Transverse colon (tissue), 4 donors: ENCODE measurements at places on chromosomes 1 and 21.

- DNase-seq = no peak
These were observed 36.0 kb downstream of the CNIH4 start for GRCh38 chr1:224392411-224393249.

DNA sequence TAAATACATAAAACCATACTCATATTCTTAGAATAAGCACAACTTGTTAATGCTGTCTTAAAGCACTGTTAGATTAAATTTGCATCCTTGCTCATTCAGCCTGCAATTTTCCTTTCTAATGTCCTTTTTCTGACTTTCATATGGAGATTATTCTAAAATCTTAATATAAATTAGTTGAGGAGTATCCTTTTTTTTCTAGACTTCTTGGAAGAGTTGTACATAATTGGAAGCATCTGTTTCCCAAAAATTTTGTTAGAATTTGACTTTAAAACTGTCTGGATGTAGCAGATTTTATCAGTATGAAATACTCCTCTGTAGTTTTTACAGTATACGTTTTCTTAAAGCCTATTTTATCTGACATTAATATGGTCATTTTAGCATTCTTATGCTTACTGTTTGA is 9.7 kb downstream of the KIFAP3 start:
- no peak for DNase-seq

- peak; percentile 78 for DNase-seq
These were observed 7.0 kb downstream of the TMEM63A start for GRCh38 chr1:225875044-225875815.

- DNase-seq = no peak
These were observed 90.2 kb downstream of the SDCCAG8 start for GRCh38 chr1:243346016-243346415.

DNA sequence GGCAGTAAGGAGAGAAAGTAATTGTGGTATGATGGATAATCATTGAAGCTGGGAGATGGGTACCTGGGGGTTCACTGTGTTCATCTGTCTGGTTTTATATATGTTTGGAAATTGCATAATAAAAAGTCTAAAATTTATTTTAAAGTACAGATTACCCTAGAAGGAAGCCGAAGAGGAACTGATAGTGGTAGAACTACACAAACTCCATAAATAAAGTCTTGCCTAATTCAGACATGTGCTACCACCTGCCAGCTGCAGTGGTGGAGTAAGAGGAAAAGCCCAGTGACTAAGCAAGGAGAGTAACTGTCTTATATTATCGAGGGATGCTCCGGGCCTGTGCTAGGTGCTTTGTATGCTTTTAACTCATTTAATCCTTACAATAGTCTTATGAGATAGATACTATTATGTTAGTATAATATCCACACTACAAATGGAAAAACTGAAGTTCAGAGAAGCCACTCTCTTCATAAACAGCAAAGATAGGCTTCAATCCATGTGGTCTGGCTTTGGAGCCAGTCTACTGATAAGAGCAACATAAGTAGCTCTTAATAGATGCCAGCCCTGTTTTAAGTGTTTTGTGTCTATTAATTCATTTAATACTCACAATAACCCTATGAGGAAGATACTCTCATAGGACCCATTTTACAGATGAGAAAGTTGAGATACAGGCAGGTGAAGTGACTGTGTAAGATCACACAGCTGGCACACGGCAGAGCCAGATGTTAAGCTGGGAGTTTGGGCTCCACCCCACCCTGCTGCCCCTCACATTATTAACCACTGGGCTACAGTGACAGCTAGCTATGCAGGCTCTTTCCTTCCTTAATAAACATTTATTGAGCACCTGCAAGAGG is 56.8 kb upstream of the HNRNPU start:
- DNase-seq = no peak

DNA sequence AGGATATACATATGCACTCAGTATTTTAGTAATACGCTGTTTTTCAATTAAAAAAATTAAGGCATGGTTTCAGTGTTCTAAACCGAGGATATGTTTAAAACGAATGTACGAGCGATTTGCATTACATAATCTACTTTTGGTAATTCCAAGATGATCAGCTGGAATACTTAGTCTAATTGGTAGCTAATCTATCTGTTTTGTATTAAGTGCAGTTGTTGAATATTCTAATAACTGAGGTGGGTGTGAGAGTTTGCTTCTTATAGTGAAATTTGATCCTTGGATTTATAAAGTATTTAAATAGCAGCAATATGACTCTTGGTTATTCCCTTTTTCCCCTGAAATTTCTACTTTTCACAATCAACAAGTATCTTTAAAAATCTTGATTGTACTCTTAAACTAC is 1.3 kb downstream of the RNF2 start:
- no peak for DNase-seq

GRCh38 chr1:1309251-1310108 is 1.1 kb downstream of the PUSL1 start:
- DNase-seq = peak; percentile 57

DNA sequence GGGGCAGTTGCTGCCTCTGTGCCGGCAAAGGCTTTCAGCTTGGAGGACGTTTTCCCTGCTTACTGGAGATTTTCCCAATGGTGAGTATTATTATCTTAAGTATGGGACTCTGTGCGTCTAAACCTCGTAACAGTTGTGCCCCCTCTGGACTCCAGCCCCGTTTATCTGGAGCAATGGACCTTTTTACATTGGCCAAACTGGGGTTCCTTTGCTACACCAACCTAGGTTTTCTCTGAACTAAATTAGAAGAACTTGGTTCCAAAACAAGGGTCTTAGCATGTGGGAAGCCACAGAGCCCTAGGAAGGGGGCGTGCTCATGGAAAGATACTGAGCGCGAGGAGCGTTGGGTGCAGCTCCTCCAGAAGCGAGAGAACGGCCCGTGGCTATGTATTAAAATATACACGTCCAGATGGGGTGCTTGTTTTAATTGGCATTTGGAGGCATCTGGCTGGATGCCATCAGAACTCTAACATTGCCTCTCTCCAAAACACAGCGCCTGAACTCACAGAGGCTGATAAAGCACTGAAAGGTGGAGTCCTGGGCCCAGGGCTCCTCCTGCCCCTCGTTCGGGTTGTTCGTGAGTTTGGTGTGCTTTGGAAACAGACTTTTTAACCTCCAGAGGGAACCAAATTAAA is 28.4 kb downstream of the POFUT2 start:
- DNase-seq = no peak

- DNase-seq = no peak
These were observed 39.6 kb downstream of the KCTD3 start for GRCh38 chr1:215606564-215607168.

DNA sequence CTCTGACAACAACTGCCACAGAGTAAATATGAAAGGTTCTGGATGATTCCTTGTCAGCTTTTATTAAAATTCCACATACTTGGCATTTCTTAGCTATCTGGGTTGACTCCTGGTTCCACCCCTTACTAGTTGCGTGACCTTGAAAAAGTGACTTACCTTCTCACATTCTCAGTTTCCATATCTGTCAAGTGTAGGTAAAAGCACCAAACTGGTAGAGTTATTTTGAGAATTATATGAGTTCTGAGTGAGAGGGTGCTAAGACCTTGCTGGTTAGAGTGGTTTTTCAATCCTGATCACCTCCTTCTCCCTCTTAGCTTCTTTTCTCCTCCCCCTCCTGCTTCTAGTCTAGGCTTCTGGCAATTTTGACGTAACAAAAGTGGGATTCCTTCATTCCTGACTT is 83.4 kb upstream of the ABCD3 start:
- DNase-seq = no peak

DNA sequence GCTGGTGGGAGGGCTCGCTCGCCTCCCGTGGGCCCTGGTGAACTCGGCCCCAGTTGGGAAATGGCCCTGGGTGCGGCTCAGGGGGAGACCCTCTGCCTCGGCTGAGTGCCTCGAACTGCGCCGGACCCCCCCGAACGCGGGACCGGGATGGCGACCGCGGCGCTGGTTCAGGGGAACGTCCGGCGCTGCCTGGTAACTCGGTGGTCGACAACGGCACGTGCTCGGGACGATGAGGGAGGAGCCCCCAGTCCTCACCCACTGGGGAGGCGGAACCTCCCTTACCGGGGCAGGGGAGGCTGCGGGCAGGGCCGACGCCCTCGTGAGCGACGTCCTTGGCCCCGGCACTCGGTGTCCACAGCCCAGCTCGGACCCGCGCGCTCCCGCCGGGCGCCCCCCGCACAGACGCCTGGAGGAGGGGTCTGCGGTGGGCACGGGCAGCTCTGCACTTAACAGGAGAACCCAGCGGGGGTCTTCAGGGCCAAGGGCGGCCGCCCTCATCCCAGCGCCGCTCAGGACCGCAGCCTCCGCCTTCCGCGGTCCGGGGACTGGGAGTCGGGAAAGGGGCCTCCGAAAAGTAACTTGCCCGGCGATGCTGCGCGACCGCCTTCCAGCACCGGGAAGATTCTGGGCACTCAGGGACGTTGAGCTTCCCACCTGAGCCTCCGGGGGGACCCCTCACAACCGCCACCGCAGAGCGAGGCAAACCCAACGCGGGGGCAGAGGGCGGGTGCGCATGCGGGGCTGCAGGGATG is 1.7 kb downstream of the HES4 start:
- DNase-seq = no peak

GRCh38 chr1:152760551-152761190 is 2.8 kb downstream of the KPRP start:
- DNase-seq = no peak

DNA sequence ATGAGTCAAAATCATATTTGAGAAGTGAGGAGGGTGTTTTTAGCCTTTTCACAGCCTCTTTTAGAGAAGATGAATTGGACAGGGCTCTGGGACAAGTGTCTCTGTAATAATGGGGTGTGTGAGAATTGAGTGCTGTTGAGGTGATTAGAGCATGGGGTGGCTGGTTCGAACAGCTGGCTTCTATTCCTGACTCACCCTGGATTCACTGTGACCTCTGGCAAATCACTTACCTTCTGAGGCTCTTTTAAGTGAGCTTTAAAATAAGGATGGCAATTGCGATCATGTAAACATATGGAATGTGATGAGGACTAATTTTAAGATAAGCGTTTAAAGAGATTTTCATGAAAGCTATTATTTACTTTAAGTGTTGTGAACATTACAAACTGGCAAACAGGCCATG is 243.4 kb downstream of the ADGRL2 start:
- no peak for DNase-seq

DNA sequence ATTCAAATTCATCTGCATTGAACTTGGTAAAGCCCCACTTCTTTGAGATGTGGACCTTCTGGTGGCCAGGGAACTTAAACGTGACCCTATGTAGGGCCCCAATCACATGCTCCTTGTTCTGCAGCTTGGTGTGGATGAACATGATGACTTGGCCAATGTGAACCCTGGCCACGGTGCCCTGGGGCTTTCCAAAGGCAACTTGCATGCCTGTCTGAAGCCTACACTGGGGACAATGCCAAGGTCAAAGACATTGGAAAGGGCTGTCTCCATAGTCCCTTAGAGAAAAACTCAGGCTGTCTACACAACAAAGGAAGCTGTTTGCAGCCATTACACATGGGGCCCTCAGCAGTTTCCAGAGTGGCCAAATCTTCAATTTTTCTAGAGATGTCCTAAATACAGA is 8.9 kb upstream of the VPS13D start:
- no peak for DNase-seq

DNA sequence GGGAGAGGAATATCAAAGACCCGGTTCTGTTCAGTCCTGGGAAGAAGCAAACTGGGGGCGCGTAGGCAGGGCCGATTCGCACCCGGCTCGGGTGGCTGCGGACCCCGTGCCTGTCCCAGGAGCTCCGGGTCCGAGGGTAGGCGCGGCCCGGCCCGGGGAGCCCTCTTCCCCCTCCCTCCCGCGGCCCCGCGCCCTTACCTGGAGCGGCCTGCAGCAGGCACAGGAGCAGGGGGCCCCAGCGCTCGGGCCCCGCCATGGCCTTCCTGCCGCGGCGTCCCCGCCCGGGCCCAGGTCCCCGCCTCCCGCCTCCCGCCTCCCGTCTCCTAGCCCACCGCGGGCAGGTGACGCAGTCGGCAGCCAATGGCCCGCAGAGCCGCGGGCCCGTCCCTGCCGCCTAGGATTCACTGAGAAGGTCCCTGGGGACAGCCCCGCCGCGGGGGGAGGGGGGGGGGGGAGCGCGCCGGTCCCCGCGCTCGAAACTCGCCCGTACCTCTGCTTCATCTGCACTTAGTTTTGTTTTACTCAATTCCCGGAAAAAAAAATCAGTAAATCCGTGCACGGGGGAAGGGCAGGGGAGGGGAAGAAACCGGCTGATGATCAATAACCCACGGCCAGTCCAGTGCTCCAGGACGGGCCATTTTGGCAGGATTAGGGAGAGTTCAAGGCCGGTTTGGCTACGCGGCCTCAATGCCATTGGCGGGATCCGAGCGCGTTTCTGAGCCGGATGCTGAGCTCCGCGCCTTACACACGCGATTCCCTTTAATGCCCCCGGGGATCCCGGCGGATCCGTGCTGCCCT is at the start of gene IFNLR1:
IFNLR1 (minus strand) TSS at position 297 of the 798 bp plus-strand sequence; CDS start at position 256, 41 bp downstream.
- DNase-seq = peak; percentile 86

DNA sequence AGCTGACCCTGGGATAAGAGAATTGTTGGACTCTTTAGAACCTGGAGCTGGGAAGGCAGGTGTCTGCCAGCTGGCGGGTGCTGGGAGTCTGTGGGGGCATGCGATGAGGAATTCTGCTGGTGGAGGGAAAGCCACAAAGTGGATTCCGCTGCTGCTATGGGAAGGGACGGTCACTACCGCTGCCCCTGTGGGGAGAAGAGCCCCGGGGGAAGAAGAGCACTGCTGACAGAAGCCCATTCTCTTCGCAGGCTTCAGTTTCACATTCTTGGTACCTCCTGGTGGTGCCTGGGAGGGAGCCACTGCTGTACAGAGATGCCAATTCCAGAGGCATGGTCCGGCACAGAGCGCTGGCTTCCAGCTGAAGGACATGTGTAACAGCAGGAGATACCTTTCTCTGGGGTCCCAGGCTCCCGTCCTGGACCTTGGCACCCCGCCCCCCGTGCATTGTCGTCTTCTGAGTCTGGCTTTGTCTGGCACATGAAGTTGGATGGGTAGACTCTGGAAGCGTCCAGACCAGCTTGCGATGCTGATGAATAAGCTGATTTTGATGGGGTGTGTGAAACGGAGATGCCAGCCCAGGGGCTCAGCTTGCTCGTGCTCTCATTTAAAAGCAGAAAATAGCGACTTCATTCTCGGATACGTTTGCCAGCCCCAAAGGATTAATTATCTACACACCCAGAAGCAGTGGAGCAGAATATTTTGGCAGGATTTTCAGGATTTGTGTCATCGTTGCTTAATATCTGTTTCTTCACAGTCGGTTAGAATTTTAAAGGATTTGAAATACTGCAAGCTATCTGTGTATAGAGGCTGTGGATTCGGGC is 13.2 kb downstream of the PDXK start:
- no peak for DNase-seq

DNA sequence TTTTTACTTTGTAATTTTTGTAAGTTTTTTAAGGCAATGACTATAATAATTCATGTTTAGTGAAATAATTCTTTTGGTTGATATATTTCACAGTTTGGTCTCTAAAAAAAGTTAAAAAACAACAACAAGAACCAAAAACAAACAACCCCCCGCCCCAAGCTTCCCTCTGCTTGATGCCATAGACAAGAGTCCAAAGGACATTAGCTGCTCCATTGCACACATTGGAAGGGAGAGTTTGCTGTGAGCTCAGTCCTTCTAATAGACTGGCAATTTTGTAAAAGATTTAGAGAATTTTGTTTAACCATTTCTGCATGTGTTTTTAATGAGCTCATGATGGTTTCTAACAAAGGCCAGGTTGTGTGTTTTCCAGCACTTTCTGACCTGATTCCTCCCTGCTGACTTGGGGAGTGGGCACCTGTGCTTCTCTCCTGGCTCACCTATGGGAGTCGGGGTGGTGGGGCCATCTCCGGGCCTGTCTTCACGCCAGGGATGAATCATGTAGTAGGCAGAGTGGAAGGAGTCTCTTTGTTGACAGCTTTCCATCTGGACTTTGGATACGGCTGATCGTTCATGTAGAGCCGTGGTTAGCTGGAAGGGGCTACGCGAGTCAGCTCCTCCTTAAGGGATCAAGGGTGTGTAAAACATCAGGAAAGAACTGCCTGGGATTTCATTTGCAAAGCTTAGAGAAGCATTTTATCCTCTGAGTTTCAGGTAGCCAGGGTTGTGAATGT is 14.1 kb downstream of the ZBTB18 start:
- no peak for DNase-seq
